ENCODE measurements at places on chromosomes 16 and 17. TPM values are rescaled to one million over a fixed set of nuclear protein-coding genes. Genes with fewer than 3 reads are reported as not detected.

GRCh38 chr17:34885076-34885475 is 76.2 kb downstream of the CCT6B start:
- no peak for DNase-seq

- no peak for DNase-seq
These were observed 209.7 kb upstream of the CACNG3 start for GRCh38 chr16:24046442-24046841.

Gene ITGAD
- total RNA-seq, result not detected

- DNase-seq, result no peak
These were observed 344.8 kb upstream of the CCL2 start for GRCh38 chr17:33910200-33910857.

- no peak for DNase-seq
These were observed 2.8 kb downstream of the RPL23A start for GRCh38 chr17:28722417-28723158.

Gene LGALS9C
- total RNA-seq, result 0.07 TPM

DNA sequence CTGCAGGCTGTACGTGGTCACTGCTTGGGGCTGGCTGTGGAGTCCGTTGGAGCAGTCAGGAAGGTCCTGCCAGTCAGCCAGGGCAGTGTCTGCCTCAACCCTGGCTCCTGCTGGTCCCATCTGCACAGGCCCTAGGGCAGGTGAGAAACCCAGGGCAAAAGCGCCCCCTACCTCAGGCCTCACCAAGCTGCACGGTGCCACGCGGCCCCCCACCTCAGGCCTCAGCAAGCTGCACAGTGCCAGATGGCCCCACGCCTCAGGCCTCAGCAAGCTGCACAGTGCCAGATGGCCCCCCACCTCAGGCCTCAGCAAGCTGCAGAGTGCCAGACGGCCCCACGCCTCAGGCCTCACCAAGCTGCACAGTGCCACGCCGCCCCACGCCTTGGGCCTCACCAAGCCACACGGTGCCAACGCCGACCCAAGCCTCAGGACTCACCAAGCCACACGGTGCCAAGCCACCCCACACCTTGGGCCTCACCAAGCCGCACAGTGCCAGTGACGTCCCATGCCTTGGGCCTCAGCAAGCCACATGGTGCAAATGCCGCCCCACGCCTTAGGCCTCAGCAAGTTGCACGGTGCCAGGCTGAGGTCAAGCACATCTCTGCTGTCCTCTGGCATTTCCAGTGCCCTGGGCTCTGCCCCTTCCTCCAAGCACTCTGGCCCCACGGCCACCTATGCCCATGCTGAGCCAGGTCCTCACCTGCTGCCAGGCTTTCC is 5.5 kb downstream of the TMEM204 start:
- no peak for DNase-seq

Gene ARL17A
- total RNA-seq, result 12.3 TPM

DNA sequence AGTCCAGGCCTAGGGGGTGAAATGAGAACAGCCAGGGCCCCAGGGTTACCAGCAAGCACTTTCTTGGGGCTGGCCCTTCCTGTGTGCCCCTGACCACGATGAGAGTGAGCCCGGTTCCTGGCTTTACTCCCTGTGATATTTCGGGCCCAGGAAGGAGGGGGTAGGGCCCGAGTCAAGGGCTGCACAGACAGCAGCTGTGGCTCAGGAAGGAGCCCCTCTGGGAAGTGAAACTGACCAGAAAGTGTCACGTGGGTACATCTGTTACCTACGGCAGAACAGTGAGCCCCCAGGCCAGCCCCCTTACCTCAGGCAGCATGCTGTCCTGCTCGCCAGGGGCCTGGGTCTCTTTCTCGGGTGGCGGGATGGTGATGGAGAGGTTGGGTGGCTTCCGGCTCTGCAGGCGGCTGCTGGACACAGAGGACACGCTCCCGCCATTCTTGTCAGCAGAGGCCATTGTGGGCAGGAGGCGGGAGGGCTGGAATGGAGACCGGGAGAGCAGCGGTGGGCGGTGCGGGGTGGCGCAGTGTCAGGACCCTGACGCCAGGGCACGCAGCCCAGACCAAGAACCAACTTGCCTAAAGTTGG is 13.8 kb downstream of the AANAT start:
- no peak for DNase-seq

DNA sequence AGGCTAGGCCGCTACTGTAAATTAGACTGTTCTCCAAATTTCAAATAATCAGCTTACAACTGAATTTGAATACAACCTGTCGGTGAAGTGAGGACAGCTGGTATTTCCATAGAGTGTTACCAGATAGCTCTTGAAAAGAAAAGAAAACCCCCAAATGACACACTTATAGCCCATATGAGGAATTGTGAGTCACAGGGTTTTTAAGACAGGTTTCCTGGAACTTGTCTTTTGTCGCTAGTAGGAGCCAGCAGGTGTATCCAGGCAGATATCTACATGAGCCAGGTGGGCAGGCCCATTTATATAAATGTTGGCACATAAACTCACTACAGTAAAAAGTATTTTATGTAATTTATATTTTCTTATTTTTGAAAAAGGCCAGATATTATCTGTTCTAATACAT is 24.0 kb downstream of the TNRC6A start:
- DNase-seq, result no peak

Gene OR4D1
- not detected for total RNA-seq

DNA sequence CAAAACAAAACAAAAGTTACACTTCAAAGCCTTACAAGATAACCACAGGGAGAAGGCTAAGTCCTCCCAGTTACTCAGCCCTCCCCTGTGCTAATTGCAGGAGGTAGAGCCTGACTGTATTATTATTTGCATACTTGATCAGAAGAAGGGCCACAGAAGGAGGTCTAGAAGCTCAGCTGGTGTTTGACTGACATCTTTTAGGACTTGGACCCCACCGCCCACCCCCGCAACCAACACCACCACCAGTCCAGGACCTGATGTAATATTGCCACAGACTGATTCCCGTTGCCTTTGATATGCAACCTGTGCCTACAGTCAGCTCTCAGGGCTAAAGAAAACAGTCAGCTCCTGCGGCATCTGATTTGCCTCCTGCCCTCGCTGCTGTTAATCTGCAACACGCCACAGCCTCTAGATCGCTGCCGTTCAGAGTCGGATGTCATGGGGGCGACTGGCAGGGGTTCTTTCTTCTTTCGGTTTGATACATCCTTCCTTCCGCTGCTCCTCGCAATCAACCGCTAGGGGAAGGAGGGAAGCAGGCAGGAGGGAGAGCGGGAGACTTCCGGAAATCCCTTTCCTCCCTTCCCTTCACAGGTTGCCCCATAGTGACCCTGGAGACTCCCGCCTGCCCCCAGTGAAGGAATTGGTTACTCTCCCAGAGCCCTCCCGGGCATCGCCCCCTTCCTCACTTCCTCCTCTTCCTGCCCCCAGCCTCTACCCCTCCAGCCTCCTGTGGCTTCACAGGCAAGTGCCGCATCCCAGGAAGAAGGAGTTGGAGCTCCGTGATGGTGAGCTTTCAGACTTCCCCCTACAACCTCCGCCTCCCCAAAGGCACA is 90.5 kb upstream of the SOX9 start:
- DNase-seq, result peak; percentile 84

GRCh38 chr16:83733301-83733700 is 74.5 kb upstream of the HSBP1 start:
- DNase-seq, result peak; percentile 55

GRCh38 chr17:9931144-9931741 is 26.2 kb upstream of the RCVRN start:
- DNase-seq, result no peak

DNA sequence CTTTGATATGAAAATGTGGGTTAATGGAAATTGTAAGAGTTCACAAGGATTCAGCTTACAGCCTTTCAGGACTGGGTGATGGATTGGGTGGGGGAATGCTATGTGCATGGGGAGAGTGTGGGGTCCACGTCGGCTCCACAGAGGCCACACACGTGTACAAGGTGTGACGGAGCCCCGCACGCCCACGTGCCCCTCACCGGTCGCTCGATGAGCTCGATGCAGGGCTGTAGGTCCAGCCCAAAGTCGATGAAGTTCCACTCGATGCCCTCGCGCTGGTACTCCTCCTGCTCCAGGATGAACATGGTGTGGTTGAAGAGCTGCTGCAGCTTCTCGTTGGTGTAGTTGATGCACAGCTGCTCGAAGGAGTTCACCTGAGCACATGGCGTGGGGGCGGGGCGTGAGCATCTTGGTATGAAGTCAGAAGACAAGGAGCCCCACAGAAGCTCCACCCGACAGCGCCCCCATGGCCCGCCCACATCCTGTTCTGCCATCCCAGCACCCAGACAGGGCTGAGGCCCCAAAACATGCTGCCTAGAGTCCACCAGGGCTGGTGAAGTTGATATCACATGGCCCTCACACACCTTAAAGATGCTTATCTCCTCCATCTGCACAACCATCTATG is 99.1 kb downstream of the MYH11 start:
- no peak for DNase-seq

DNA sequence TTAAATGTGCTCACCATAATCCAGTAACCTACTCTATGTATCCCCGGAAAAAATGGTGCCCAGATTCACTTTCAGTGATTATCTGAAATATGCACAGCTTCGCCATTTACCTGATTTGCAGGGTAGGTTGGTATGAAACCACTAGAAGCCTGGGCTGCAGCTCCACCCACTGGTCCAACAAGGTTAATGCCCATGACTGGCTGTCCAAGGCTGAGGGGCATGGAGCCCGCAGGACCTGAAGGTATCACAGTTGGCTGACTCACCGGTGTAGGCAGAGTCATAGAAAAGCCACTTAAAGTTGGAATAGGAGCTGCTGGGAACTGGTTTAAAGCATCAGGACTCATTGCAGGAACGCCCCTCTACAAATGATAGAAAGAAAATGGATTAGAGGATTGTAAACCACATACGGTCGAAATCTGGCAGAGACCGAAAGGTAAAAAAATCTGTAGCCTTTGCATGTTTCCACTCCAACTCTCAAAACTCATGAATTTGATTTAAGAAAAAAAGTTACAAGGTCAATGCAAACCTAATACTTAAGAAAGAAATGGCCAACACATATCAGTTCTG is 38.6 kb downstream of the SYNRG start:
- DNase-seq, result peak; percentile 88
